ENCODE measurements at places on chromosomes 1 and 21. TPM values are rescaled to one million over a fixed set of nuclear protein-coding genes. Genes with fewer than 3 reads are reported as not detected.

CELF3 gene
- total RNA-seq = not detected

KRTAP7-1 gene
- not detected for total RNA-seq

S100A1 gene
- 932 TPM for total RNA-seq

ADCY10 gene
- total RNA-seq = 1.2 TPM

- no peaks in the 10 kb centered on the region for H3K27me3 ChIP-seq
- peaks cover 75% of the 10 kb centered on the region for H3K36me3 ChIP-seq
- no peak overlapping the region for H3K4me3 ChIP-seq
- no peaks in the 10 kb centered on the region for H3K4me1 ChIP-seq
- H3K27ac ChIP-seq = no peak overlapping the region
Observed at GRCh38 chr21:44078411-44078981, 28.7 kb upstream of the PWP2 start.

DNA sequence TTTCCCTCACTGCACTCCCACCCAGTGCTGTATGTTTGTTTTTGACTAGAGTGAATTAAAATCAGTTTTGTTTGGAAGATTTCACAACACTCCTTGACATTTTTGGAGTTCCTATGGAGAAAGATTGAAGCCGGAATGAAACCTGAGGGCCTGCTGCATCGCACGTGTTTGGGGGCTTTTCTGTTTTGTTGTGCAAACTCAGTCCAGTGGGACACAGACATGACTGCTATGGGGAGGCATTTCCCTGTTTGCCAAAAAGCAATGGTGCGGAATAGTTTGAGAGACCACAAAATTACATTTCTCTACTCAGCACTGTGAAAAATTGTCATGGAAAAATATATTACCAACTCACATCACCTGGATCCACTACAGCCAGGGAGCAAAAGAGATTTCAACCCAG lies 43.8 kb upstream of the KCNE2 start:
- no peaks in the 10 kb centered on the region for H3K27me3 ChIP-seq
- no peak overlapping the region for H3K4me3 ChIP-seq
- no peak overlapping the region for H3K27ac ChIP-seq
- no peaks in the 10 kb centered on the region for H3K36me3 ChIP-seq
- DNase-seq = no peak
- no peaks in the 10 kb centered on the region for H3K4me1 ChIP-seq

GRCh38 chr1:113931451-113931851 lies 2.3 kb downstream of the HIPK1 start:
- H3K27ac ChIP-seq = peak overlapping the region; percentile 95
- no peaks in the 10 kb centered on the region for H3K36me3 ChIP-seq
- peaks cover 62% of the 10 kb centered on the region for H3K4me1 ChIP-seq
- H3K27me3 ChIP-seq = no peaks in the 10 kb centered on the region

DNA sequence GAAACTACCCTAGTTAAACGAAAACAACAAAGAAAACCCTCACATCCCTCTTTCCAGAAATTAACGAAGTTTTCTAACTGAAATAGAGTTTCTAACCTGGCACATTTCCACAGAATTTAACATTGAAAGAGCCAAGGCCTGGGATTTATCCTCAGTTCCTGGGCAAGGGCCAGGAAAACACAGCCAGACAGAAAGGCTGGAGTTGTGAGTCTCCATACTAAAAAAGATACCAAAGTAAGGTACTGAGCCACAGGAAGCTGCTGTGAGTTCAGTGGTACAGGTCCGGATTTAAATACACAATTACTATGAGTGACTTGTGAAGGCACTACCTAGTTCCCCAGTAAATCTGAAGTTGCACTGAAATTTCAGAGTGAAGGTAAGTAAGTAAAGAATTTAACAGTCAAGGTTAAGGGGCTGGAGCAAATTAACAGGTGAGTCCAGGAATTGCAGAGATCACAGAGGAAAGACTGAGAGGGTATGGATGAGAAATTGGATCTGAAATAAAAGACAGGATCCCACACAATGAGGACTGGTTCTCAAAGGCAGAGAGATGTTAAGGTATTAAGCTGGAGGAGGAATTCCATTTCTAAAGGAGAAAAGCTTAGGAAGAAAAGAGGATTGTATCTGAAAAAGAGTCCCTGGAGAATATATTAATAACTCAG lies 905 bp downstream of the LIX1L start:
- H3K4me1 ChIP-seq = peaks cover 64% of the 10 kb centered on the region
- H3K4me3 ChIP-seq = peak overlapping the region; percentile 62
- H3K27ac ChIP-seq = peak overlapping the region; percentile 95
- no peak for DNase-seq
- no peaks in the 10 kb centered on the region for H3K27me3 ChIP-seq
- H3K36me3 ChIP-seq = no peaks in the 10 kb centered on the region

DNA sequence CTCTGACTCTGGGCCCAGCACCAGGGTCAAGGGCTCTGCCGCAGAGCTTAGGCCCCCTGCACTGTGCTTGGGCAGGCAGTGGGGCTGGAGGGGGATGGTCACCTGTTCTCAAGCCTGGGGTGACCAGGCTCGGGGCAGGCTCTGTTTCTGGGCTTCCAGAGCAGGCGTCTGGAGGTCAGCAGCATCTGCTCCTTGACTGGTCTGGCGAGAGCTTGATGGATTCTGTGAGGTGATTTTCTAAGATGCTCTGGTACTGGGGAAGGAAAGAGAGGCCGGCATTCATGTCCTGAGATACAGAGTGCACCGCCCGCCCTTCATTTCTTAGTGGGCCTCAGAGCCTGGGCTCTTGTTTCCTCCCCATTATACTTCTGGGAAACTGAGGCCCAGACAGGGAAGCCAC lies 24.5 kb downstream of the RAB7B start:
- H3K27me3 ChIP-seq = no peaks in the 10 kb centered on the region
- H3K4me1 ChIP-seq = peaks cover 20% of the 10 kb centered on the region
- H3K36me3 ChIP-seq = no peaks in the 10 kb centered on the region
- DNase-seq = no peak
- no peak overlapping the region for H3K27ac ChIP-seq

GRCh38 chr1:153698923-153699714 lies 20.6 kb downstream of the NPR1 start:
- no peak for DNase-seq
- no peaks in the 10 kb centered on the region for H3K27me3 ChIP-seq
- no peaks in the 10 kb centered on the region for H3K4me1 ChIP-seq

DNA sequence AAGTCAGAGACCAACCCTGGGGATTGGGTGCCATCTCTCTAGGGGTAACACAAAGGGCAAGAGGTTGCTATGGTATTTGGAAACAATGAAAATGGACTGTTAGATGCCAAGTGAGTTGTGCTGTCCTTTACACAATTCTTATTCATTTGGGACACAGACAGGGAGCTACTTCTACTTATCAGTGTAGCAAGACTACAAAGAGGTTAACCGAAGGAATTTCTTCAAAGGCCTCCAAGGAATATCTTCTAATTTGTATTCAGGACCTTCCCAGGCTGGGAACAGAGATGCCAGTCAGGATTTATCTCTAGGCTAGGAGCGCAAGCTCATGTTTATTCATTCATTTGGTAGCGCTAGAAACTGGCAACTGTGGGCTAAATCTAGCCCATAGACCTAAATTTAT lies 2.6 kb downstream of the NAXE start:
- no peak overlapping the region for H3K4me3 ChIP-seq
- peaks cover 5% of the 10 kb centered on the region for H3K4me1 ChIP-seq
- DNase-seq = no peak
- no peak overlapping the region for H3K27ac ChIP-seq
- H3K27me3 ChIP-seq = no peaks in the 10 kb centered on the region

Data from gastrocnemius medialis (tissue), 4 donors.